RWPE2 (cell line): ENCODE measurements at places on chromosomes 13 and 19.

- H3K27ac ChIP-seq: no peak overlapping the region
- H3K4me1 ChIP-seq: no peaks in the 10 kb centered on the region
- H3K4me3 ChIP-seq: no peak overlapping the region
- no peaks in the 10 kb centered on the region for H3K27me3 ChIP-seq
- DNase-seq: no peak
Measured at GRCh38 chr13:111228262-111229144, 91.9 kb upstream of the TEX29 start.

DNA sequence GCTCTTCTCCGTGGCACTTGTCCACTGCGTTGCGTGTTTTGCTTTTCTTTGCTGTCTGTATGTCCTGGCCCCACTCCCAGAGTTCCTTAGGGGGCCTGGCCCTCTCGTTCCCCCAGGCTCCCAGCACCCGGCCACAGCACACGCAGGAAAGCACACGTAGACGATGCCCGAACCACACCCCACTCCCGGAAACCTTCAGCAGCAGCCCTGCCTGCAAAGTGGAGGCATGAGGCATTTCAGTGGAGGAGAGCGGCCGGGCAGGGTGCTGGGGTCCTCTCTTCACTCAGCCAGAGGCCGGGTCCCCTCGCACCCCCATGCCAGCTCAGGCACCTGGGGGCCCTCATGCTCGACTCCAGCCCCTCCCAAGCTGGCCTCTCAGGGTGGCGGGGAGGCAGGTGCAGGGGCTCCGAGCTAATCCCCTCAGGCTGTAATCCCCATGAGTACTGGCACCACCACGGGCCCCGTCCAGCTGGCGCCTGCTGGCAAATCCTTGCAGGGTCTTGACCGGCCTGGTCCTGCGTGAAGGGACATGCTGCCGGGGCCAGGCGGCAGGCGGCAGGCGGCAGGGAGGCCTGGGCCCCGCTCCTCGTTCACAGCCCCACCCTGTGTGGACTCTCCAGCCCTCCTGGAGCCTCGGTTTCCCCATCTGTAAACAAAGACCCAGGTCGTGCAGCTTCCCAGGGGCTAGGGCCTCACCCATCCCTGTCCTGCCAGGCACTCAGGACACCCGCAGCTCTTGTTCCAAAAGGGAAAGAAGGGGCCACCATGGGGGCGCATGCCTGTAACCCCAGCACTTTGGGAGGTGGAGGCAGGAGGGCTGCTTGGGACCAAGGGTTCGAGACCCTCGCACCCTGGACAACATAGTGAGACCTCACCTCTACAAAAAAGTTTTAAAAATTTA, 7.0 kb downstream of the PIP5K1C start:
- H3K4me1 ChIP-seq: no peaks in the 10 kb centered on the region
- no peaks in the 10 kb centered on the region for H3K36me3 ChIP-seq
- DNase-seq: no peak
- H3K27me3 ChIP-seq: no peaks in the 10 kb centered on the region
- H3K4me3 ChIP-seq: no peak overlapping the region

DNA sequence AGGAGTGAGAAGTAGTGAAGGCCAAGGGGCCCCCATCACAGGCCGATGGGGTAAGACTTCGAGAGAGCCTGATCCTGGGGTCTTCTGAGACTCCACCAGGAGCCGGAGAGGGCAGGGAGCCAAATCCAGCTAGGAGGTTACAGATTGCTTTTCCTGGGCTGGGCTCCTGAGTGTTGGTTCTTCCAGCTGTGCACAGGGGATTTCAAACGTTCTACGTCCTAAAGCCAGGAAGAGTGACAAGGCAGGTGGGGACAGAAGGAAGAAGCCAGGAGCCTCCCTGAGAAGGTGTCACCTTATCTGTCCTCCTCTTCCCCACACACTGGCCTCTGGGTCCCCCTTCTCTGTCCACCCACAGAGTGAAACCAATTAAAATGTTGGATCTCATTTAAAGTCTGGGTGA, 16.1 kb upstream of the TPRX2 start:
- no peak overlapping the region for H3K4me3 ChIP-seq
- no peaks in the 10 kb centered on the region for H3K4me1 ChIP-seq
- no peaks in the 10 kb centered on the region for H3K27me3 ChIP-seq
- H3K27ac ChIP-seq: no peak overlapping the region

- DNase-seq: no peak
- H3K27me3 ChIP-seq: no peaks in the 10 kb centered on the region
- peak overlapping the region; percentile 77 for H3K27ac ChIP-seq
- H3K36me3 ChIP-seq: peaks cover 42% of the 10 kb centered on the region
- H3K4me1 ChIP-seq: peaks cover 12% of the 10 kb centered on the region
Measured at GRCh38 chr19:24052811-24053210, 34.2 kb upstream of the ZNF254 start.

DNA sequence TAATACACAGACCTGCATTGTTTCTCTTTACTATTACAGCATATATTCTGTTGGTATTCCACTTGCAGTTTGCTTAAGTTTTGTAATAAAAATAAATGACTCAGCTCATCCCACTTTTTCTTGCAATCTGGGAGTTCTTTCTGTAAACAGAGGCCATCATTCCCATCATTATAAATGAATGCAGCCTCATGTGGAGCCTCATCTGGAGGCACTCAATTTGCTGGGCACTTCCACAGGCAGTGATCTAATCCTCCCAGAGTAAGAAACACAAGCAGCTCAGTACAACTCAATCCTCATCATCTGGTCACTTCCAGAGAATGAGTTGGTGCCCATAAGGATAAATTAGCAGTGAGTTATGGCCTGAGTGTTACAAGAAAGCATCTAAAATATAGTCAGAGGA, 2801.9 kb downstream of the PCDH9 start:
- H3K27ac ChIP-seq: no peak overlapping the region
- no peaks in the 10 kb centered on the region for H3K27me3 ChIP-seq
